ENCODE measurements at places on chromosomes 5 and 9. TPM values are rescaled to one million over a fixed set of nuclear protein-coding genes. Genes with fewer than 3 reads are reported as not detected.

Gene CHSY3
- total RNA-seq, result 2.3 TPM

Gene PIP5KL1
- total RNA-seq, result 37.6 TPM

Gene BTNL8
- not detected for total RNA-seq

Gene SPEF2
- total RNA-seq, result 4.6 TPM

Gene AQP7
- 0.96 TPM for total RNA-seq

Gene FOXD4
- 2.8 TPM for total RNA-seq

Gene NTNG2
- 2.5 TPM for total RNA-seq

Gene ALG2
- total RNA-seq, result 27.9 TPM

Gene GRXCR2
- not detected for total RNA-seq

Gene ACTBL2
- total RNA-seq, result 0.07 TPM

Measured in HCT116 (cell line).